ENCODE measurements at places on chromosomes 2 and 18. TPM values are rescaled to one million over a fixed set of nuclear protein-coding genes. Genes with fewer than 3 reads are reported as not detected.

DNA sequence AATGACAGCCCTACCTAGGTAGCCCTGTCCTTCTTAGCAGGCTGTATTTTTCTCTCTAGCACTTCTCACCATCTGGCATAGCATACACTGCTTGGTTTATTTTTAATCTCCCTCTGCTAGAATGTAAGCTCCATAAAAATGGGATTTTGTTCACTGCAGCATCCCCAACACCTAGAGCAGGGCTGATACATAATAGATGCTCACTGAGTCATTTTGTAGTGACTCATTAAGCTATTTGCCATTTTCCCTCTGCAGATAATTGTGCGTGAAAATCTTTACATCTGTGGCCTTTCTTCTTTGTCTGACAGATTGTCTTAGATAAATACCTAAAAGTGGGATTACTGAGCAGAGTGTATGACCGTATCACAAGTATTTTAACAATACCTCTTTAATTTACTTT, 82.5 kb downstream of the CERS6 start:
- DNase-seq: no peak
- H3K36me3 ChIP-seq: peaks cover 7% of the 10 kb centered on the region
- no peak overlapping the region for H3K27ac ChIP-seq
- H3K4me1 ChIP-seq: peaks cover 5% of the 10 kb centered on the region

DNA sequence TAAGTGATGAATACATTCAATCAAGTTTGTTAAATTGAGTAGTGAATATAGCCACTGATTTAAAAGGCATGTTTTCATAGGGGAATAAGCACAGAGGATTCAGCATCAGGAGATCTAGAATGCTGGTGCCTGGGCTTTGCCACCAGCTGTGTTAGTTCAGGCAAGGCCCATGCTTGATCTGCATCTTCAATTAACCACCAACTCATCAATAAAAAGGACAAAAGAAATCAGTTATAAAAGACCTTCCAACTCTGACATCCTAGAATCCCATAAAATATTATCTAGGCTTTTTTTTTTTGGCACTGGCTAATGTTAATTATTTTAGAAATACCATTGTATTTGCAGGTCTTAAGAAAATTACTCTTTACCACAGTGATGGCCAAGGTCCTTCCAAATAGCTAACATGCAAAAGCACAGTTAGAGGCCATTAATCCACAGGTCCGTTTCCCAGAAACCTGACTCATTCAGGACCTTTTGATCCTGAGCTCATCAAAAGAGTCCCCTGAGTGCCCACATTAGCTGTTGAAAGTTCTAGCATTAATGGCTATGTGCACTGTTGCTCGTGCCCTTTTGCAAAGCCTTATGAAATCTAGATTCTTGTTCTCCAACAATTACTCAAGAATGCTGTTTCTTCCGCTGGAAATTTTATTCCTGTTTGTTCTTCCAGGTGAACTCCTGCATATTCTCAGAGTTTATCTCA, 170.0 kb downstream of the CYRIA start:
- no peaks in the 10 kb centered on the region for H3K36me3 ChIP-seq
- peaks cover 7% of the 10 kb centered on the region for H3K27me3 ChIP-seq
- no peak overlapping the region for H3K4me3 ChIP-seq
- no peaks in the 10 kb centered on the region for H3K4me1 ChIP-seq
- H3K27ac ChIP-seq: no peak overlapping the region

GRCh38 chr2:150371044-150371818, 116.2 kb downstream of the RND3 start:
- no peaks in the 10 kb centered on the region for H3K27me3 ChIP-seq
- DNase-seq: no peak
- H3K4me3 ChIP-seq: no peak overlapping the region
- no peak overlapping the region for H3K27ac ChIP-seq
- H3K4me1 ChIP-seq: no peaks in the 10 kb centered on the region

GRCh38 chr2:241324775-241325174, 9.1 kb downstream of the SEPTIN2 start:
- H3K27me3 ChIP-seq: no peaks in the 10 kb centered on the region
- H3K36me3 ChIP-seq: peaks cover 48% of the 10 kb centered on the region
- DNase-seq: no peak
- H3K27ac ChIP-seq: no peak overlapping the region

DNA sequence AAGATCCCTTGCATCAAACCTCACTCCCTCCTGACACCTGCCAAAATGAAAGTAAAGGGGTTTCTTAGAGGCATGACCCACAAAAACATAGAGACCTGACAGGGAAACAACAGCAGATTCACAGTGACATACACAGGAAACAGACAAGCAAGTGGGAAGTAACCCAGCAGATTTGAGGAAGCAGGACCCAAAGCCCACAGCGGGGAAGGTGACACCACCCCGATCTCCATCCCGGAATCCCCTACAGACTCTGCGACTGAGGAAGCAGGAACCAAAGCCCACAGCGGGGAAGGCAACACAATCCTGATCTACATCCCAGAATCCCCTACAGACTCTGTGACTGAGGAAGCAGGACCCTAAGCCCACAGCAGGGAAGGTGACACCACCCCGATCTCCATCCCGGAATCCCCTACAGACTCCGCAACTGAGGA, 21.6 kb downstream of the CIB4 start:
- no peak overlapping the region for H3K4me3 ChIP-seq
- peaks cover 4% of the 10 kb centered on the region for H3K4me1 ChIP-seq
- no peak overlapping the region for H3K27ac ChIP-seq

The MYO5B gene
- total RNA-seq: 0.99 TPM

The LYG2 gene
- not detected for total RNA-seq

The HOXD10 gene
- total RNA-seq: not detected

- H3K4me1 ChIP-seq: peaks cover 59% of the 10 kb centered on the region
- peak overlapping the region; percentile 68 for H3K27ac ChIP-seq
- H3K4me3 ChIP-seq: no peak overlapping the region
- H3K27me3 ChIP-seq: no peaks in the 10 kb centered on the region
- DNase-seq: no peak
Measured at GRCh38 chr2:98701230-98701629, 29.7 kb downstream of the MGAT4A start.

Data from heart right ventricle (tissue), 16 donors.